A549 treated with CORT108297 at 1 μM for 4 hours (cell line): ENCODE measurements at places on chromosomes 13 and 19. TPM values are rescaled to one million over a fixed set of nuclear protein-coding genes. Genes with fewer than 3 reads are reported as not detected.

LILRA5 gene
- not detected in 5 replicates for total RNA-seq

C13orf46 gene
- 0.08 to 0.20 TPM (median 0.19 TPM) in 5 replicates for total RNA-seq

ENOX1 gene
- total RNA-seq, result 0.70 to 1.1 TPM (median 0.80 TPM) in 5 replicates

SIGLEC5 gene
- total RNA-seq, result 0.06 TPM in 1 of 5 replicates, not detected in the others

CLEC4G gene
- not detected in 5 replicates for total RNA-seq

VSIG10L gene
- total RNA-seq, result 6.8 to 12.2 TPM (median 10.4 TPM) in 5 replicates

HSH2D gene
- total RNA-seq, result 0.06 TPM in 1 of 5 replicates, not detected in the others

SMIM17 gene
- 0.16 to 0.19 TPM in 2 of 5 replicates, not detected in the others for total RNA-seq

RDH8 gene
- 0.16 to 0.65 TPM (median 0.33 TPM) in 5 replicates for total RNA-seq

GAS6 gene
- 5.8 to 9.2 TPM (median 8.7 TPM) in 5 replicates for total RNA-seq

IGFL1 gene
- 1.9 to 3.2 TPM (median 2.5 TPM) in 5 replicates for total RNA-seq

PSG3 gene
- total RNA-seq, result 0.05 to 0.16 TPM (median 0.13 TPM) in 5 replicates

ZNF284 gene
- 0.29 to 0.49 TPM (median 0.39 TPM) in 5 replicates for total RNA-seq
